ENCODE measurements at places on chromosomes 3 and 15.
A peak's percentile ranks its signal among the peaks of the same experiment; 100 is the strongest.

DNA sequence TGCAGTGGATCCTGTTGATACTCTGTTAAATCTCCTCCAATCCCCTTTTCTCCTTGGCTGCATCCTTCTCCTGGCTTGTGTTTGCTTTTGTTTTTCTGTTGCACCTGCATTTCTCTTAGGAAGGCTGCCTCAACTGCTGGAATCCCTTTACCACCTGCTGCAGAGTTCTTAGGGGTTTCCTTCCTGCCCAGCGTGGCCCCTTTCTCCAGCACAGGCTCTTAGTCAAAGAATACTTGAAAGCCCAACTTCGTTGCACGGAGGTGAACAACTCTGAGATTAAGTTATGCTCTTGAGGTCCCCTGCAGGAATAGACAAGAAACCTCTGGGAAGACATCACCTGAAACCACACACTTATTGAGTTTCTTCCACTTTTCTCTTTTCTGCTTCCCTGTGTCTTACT, 121.6 kb upstream of the GRM7 start:
- DNase-seq = no peak

DNA sequence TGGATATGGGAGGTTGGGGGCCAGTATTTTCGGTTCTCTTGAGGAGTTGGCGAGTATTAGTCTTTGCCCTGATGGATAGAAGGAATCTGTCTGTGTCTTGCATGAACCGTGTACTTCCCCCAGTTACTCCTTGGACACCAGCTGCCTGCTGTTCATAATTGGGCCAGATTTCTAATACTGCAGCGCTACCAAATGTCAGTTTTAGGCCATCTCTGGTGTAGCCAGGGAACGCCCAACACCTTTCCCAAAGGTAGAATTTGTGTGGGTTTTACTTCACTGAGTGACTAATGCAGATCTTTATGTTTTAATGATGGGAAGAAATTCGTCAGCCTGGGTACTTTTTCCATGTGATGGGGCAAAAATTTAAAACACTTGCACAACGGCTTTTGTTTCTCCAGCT, 18.4 kb downstream of the FLNB start:
- DNase-seq = no peak

GRCh38 chr3:59996056-59996455, 946.2 kb upstream of the CFAP20DC start:
- DNase-seq = no peak

DNA sequence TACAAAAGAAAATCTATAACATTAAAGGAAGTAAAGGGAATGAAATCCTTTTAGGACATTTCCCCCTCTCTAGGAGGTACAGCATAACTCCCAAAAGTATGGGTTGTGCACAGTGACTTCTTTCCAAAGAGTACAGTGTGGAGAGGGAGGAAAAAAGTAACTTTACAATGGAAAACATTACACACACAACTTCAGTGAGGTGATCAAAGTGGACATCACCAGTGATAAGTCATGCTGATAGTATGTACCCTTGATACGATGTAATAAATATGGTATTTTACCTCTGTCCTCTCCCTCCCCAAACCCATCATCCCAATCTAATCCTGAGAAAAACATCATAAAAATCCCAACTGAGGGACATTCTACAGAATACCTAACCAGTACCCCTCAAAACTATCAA, 10.8 kb downstream of the PLD1 start:
- DNase-seq = no peak

DNA sequence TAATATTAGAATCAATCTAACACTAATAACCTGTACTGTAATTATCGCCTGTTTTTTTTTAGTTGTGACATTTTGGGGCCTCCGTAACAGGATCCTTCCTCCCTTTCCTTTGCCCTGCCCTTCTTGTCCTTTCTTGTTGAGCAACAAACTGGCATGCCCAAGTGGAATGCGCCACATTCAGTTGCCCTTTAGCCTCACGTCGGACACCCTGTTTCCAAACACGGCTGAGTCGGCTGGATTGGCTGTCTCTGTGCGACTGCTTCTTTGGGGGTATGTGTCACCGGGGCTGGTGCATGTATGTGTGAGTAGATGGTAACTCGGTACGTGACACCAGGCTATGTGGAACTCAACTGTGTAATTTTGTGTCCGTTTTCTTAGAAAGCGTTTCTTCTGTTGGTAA, 24.1 kb downstream of the TRAK1 start:
- no peak for DNase-seq

GRCh38 chr3:181713280-181713647, 1.5 kb downstream of the SOX2 start:
- no peak for DNase-seq

GRCh38 chr3:105065895-105066839, 300.5 kb upstream of the ALCAM start:
- DNase-seq = no peak

GRCh38 chr3:58074116-58074715, 66.0 kb downstream of the FLNB start:
- DNase-seq = no peak

- no peak for DNase-seq
These were observed 124.2 kb downstream of the SLC25A26 start for GRCh38 chr3:66344848-66345578.

DNA sequence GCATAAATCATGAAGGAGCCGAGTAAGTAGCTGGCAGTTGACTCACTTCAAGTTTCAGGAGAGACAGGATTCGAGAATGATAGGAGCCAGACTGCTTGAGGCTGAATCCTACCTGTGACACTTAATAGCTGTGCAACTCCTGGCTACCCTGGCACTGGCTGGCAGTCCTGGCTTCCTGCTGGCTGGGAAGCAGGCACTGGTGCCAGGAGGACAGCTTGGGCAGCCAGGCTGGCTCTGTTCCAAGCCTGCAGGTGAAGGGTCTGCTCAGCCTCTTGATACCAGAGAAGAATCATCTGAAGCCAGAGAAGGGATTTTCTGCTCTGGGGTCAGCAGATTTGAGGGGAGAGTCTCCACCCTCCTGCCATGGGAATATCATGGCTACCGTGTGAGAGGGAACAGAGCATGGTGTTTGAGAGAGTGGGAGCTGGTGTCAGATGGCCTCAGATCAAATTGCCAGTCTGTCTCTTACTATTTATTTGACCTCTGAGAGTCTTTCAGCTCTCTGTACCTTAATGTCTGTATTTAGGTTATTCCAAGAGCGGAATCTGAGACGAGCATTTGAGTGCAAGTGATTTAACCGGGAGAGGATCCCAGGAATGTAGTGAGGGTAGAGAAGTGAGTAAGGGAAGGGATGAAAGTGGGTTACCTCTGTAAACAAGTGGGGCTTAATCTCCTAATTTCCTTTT, 4.4 kb upstream of the XIRP1 start:
- no peak for DNase-seq

DNA sequence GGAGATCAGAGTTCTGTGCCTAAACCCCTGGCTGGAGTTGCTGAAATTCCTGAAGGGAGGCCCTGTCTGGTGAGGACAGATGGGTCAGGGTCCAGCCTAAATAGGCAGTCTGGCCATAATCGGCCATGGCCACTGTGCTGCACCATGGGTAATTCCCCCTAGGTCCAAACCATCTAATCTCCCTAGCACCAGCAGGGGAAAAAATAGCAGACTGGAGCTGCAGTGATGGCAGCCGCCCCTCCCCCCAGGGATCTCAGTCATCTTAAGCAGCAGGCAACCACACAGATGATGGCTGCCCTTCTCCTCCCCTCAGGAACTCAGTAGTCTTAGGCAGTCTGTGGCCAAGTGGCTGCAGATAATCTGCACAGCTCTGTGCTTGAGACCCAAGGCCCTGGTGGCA, 68.4 kb upstream of the CD96 start:
- no peak for DNase-seq

- DNase-seq = peak; percentile 33
These were observed 119.9 kb downstream of the DGKG start for GRCh38 chr3:186241910-186242821.

DNA sequence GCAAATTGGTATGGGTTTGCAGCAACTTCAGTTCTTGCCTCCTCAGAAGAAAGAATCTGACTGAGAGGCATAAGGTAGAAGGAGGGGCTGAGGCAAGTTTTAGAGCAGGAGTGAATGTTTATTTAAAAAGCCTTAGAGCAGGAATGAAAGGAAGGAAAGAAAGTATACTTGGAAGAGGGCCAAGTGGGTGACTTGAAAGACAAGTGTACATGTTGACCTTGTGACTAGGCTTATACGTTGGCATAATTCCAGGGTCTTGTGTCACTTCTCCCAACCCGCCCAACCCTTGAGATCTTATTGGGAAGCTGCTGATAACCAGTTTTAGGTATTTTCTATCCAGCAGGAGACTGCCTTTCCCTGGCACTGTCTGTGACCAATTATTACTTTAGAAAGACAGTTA, 436.9 kb upstream of the ZNF717 start:
- no peak for DNase-seq

DNA sequence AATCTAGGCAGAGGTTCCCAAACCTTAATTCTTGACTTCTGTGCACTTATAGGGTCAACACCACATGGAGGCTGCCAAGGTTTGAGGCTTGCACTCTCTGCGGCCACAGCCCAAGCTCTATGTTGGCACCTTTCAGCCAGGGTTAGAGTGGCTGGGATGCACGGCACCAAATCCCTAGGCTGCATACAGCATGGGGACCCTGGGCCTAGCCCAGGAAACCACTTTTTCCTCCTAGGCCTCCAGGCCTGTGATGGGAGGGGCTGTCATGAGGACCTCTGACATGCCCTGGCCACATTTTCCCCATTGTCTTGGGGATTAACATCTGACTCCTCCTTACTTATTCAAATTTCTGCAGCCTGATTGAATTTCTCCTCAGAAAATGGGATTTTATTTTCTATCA, 165.4 kb downstream of the SI start:
- DNase-seq = no peak

DNA sequence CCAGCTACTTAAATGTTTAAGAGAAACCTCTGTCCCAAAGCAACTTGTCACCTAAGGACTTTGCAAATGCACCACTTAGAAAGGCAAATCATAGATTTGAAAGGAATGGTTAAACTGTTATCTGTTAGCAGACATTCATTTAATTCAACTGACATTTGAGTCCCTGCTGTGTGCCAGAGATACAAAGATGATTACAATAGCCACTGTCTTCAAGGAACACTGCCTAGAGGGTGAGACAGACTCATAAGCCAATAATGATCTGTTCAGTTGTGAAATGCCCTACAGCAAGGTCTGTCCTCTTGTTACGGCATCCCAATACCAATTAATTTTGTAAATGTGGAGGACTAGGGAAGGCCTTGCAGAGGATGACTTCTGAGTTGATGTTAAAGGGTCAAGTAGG, 113.1 kb downstream of the ATG7 start:
- DNase-seq = no peak

DNA sequence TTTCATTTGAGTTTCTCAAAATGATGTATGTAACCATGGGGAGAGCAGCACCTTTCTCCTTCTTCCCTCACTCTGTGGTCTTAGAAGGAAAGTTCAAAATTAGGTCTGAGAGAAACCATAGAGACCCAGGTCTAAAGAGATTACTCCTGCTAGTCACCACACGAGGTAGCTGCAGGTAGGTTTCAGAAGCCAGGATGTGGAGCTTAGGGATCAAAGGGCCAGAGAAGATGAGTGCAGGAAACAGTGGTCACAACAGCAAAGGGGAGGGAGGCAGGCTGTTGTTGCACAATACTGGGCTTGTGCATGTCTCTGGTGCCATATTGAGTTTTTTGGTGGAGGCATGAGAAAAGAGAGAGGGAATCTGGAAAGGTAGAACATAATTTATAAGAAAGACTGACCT, 583.6 kb downstream of the AGBL1 start:
- DNase-seq = no peak

GRCh38 chr3:58566398-58567250, 10.6 kb downstream of the FAM107A start:
- DNase-seq = no peak
